ENCODE measurements at places on chromosomes 6 and 20. TPM values are rescaled to one million over a fixed set of nuclear protein-coding genes. Genes with fewer than 3 reads are reported as not detected.

The HLA-DPA1 gene
- polyA plus RNA-seq: 67.0 TPM

The HLA-DQA1 gene
- 0.67 TPM for polyA plus RNA-seq

The HLA-DQA2 gene
- not detected for polyA plus RNA-seq

The ARFGEF3 gene
- not detected for polyA plus RNA-seq

The E2F1 gene
- not detected for polyA plus RNA-seq

The SNAI1 gene
- polyA plus RNA-seq: 0.34 TPM

The HAO1 gene
- not detected for polyA plus RNA-seq

The CST2 gene
- polyA plus RNA-seq: not detected

The OPRL1 gene
- polyA plus RNA-seq: 1.3 TPM

The BPIFB1 gene
- polyA plus RNA-seq: not detected

The SLC22A3 gene
- polyA plus RNA-seq: not detected

The LY6G6C gene
- polyA plus RNA-seq: not detected

The NUS1 gene
- 10.9 TPM for polyA plus RNA-seq

The BNIP5 gene
- polyA plus RNA-seq: not detected

The FILIP1 gene
- 0.12 TPM for polyA plus RNA-seq

The FLRT3 gene
- not detected for polyA plus RNA-seq

The BCLAF1 gene
- 153 TPM for polyA plus RNA-seq

The C6orf141 gene
- not detected for polyA plus RNA-seq

The CST3 gene
- 2.5 TPM for polyA plus RNA-seq

The PRR18 gene
- not detected for polyA plus RNA-seq

The OR2J3 gene
- polyA plus RNA-seq: not detected

The DEFB124 gene
- not detected for polyA plus RNA-seq

The MACROD2 gene
- polyA plus RNA-seq: not detected

The GPSM3 gene
- 178 TPM for polyA plus RNA-seq

The NOL4L gene
- polyA plus RNA-seq: 23.5 TPM

The ZNF451 gene
- polyA plus RNA-seq: 35.6 TPM

The ZNF322 gene
- polyA plus RNA-seq: 7.1 TPM

The LHFPL5 gene
- polyA plus RNA-seq: not detected

Data from naive thymus-derived CD4-positive, alpha-beta T cell (primary cell).